ENCODE measurements at places on chromosomes 12 and 14.
A peak's percentile ranks its signal among the peaks of the same experiment; 100 is the strongest.

DNA sequence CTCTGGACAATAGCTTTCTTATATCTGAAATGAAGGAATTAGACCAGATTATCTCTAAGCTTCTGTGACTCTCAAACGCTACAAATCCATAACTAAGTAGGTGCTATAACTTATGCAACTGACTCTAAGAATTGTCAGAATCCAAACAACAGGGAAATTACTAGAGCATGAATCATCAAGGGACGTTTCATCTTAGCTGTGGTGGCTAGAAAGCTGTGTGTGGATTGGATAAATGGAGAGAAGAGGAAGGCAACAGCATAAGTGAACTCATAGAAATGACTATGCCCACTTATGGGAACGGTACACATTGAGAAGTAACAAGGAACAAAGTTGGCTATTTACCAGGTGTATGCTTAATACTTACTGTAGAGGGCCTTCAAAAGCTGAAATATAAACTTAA lies 96.0 kb upstream of the NEDD1 start:
- DNase-seq, result no peak

DNA sequence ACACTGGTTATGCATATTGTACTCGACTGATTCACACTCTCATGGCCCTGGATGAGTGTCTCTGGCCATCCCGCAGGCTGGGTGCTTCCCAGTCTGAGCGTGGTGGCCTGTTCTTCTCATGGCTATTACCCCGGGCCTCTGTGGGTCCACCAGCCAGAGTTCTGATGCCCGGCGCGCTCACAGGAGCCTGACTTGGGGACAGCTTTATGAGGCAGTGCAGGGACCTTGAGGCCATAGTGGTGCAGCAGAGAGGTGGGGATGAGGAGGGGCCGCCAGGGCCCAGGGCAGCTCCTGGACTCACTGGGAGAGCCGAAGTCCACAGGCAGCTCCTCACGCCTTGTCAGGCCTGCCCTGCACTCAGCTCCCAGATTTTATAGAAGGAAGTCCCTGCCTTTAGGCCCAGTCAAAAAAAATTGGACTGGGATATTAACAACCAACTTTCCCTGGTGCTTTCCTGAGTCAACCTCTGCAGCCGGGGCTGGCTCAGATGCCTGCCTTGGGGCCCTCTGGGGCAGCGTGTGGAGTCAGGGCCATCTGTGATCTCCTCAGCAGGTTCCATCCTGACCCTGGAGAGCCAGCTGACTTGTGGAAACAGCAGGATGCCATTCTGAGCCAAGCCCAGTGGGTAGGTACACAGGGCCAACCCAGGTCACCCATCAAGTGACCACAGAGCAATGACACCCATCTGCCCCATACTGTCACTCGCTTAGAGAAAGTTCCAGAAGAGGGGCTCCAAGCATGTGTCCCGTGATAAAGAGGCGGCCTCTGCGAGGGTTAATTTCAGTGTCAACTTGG lies 89.4 kb upstream of the DIO3 start:
- DNase-seq, result no peak

- no peak for DNase-seq
Observed at GRCh38 chr14:22118899-22119477, 445.4 kb upstream of the OR4E1 start.

- no peak for DNase-seq
Observed at GRCh38 chr14:89304972-89305703, 111.9 kb downstream of the FOXN3 start.

DNA sequence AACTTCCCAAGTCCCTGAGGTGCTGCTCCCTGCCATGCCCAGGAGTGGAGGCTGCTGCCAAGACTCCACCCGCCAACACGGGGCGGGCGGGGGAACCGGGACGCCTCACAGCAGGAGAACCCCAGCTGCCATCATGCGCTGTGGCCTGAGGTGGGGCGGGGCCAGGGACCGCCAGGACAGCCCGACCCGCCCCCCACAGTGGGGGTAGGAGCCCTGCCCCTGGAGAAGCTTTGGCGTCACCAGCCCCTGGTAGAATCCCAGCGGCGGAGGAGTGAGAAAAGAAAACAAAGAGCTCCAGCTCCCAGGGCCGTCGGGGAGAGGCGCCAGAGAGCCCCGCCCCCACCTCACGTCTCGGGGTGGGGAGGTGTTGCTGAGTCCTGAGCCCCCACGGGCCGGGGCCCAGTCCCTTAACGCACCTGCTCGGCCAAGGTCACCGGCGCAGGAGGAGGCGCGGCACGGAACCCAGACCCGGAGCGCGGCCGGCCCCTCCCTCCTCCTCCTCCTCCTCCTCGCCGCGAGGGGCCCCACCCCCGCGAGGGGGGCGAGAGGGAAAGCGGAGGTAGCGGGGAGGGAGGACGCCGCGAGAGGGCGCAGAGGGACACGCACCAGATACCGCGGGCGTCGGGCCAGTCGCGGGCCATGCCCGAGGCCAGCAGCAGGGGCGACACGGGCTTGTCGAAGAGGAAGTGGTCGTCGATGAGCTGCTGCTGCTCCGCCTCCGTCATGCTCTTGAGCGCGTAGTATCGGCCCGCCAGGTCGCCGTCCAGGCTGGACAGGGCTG lies 1.8 kb downstream of the CKB start:
- DNase-seq, result peak; percentile 57

DNA sequence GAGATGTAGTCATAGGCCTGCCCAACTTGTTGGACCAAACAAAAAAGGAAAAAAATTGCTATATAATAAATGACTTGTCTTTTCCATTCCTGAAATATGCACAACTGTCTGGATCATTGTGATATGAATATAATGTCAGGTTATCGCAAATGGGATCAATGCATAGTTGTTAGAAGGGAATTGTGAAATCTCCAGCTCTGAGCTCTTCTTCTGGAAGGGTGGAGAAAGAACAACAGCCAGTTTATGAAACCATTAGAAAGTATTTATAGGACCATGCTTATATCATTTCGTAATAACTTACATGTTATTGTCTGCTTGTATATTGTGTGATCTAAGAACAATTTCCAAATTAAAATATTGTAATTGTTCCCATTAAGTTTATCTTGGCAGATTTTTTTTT lies 35.7 kb upstream of the HIF1A start:
- DNase-seq, result no peak

GRCh38 chr14:66758031-66758613 lies 250.2 kb downstream of the GPHN start:
- DNase-seq, result no peak

- no peak for DNase-seq
Observed at GRCh38 chr12:20601668-20602280, 93.4 kb upstream of the SLCO1C1 start.

GRCh38 chr12:123160801-123161487 lies 10.1 kb upstream of the PITPNM2 start:
- no peak for DNase-seq

GRCh38 chr12:59084511-59085375 lies 164.4 kb upstream of the LRIG3 start:
- DNase-seq, result no peak

GRCh38 chr12:65632131-65632855 lies 192.0 kb upstream of the HMGA2 start:
- DNase-seq, result no peak

GRCh38 chr12:131218923-131219669 lies 265.4 kb downstream of the ADGRD1 start:
- DNase-seq, result no peak

DNA sequence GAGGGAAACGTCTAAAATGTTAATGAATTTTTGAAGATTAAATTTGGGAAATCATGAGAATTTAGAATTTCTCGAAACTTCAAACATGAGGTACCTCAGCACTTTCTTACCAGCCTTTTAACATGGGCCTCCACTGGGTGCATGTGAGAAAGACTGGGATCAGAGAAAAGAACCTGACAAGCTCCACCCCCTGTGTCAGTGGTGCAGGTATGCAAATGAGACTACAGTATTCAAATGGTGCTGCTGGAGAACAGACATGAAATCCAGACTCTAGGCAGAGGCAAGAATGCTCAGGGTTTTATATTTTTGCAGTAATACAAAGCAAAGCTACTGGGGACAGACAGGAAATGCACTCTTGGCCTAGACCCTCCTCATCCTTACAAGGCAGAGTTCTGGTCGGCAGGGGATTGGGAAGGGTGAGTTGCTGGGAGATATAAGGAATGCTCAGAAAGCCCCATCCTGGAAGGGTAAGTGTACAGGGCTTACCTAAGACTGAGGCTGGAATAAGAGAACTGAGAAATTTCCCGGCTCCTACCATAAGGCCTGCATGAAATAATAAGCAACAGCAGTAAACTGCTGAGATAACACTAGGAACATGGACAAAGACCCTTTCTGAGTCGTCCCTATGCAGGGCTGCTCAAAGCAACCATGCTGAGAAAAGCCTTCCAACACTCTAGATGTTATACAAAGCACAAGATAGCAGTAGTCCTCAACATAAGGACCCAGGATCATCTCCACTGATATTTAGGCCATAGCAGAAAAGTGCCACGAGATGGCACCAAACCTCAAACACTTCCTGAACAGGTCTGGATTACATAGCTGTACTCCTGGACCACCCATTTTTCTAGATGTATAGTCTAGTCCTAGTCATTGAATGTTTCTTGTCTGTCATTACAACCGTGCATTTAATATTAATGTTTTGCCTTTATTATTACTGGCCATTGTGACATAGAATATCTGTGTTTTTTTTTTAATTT lies 260.8 kb downstream of the RASSF9 start:
- no peak for DNase-seq

DNA sequence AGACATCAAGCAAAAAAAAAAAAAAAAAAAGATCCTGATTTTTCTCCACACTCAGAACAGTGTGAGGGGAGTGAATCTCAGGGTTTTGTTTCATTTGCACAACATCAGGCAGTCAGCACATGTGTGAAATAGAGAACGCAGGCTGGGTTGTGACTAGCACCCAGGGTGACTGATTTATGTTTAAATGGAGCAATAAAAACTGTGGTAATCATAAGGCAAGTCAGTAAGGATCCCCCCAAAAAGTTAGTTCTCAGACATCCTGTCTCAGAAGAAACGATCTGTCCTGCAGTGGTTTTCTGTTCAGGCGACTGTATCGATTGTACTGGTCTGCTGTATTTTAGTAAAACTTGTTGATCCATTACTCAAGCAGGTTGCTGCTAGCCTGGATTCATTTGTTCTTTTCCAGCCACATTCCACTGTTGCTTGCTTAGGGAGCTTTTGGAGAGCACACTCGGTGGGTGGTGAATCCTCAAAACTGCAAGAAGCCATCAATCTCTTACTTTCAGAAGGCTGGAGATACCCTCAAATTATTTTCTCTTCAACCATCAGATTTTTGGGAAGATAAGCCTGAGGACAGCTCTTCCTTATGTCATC lies 107.1 kb downstream of the DACT1 start:
- no peak for DNase-seq

All from CD8-positive, alpha-beta T cell (primary cell).